NCI-H146 (cell line): ENCODE measurements at places on chromosomes 11 and 22.

- no peak for DNase-seq
Observed at GRCh38 chr11:4466871-4467442, 15.5 kb upstream of the OR52K1 start.

DNA sequence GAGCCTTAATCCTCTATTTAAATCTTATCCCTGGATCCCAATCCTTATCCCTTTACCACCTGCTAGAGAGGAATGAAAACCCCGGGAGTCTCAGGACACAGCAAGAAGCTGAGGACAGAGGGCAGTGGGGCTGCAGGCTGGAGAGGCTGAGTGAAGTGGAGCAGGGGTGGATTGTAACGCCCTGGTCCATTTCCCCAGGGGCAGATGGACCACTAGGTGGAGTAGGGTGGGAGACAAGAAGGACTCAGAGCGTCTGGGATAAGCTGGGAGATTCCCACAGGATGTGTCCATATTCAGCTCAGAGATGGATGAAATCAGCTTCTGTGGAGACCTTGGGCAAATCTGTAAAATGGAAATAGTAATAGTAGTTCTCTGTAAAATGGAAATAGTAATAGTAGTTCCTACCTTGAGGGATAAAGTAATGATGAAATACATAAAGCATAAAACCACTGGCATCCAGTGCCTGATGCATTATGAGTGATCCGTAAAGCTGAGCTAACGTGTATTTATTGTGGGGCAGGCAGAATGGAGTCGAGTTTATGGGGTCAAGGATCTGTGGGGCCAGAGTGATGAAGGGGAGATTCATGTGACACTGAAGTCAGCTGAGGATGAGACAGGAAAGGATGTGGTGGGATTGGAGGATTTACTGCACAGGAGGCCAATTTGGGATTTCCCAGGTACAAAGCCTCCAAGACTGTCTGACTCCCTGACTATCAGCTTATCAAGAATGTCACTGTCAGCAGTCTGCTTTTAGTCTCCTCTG is 1.9 kb upstream of the ROBO4 start:
- DNase-seq: no peak

DNA sequence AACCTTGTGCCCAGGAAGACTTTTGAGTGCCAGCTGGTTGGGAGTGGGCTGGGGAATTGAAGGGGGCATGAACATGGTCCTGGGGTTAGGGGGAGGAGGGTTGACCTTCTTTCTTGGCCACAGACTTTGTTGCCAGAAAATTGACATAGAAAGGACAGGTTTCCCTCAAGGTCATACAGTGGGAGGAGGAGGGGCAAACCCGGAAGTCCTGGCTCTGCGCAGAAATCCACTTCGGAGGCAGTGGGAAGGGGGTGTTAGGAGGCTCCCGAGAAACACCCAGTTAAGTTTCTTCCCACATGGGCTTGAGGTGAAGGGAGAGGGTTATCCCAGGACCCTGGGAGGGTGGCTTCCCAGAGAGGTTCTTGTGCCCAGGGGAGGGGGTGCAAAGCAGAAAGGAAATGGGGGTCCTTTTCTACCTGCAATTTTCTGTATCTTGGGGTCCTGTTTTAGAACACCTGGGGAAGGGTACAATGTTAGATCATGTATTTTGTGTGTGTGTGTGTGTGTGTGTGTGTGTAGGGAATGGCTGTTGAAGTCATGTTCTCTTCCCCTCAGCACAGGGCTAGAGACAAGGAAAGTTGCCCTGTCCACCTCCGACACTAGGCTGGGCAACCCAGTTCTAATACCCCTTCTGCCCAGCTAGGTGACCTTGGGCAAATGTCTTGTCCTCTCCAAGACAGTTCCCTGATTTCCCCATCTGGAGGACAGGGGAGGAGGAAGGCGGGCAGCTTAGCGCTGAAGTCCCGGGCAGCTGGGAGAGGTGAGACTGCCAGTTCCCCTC is 1.1 kb downstream of the PVALB start:
- no peak for DNase-seq

GRCh38 chr11:132681971-132682370 is 850.3 kb downstream of the OPCML start:
- no peak for DNase-seq

- no peak for DNase-seq
Observed at GRCh38 chr22:44229331-44229730, 48.6 kb downstream of the PARVG start.

DNA sequence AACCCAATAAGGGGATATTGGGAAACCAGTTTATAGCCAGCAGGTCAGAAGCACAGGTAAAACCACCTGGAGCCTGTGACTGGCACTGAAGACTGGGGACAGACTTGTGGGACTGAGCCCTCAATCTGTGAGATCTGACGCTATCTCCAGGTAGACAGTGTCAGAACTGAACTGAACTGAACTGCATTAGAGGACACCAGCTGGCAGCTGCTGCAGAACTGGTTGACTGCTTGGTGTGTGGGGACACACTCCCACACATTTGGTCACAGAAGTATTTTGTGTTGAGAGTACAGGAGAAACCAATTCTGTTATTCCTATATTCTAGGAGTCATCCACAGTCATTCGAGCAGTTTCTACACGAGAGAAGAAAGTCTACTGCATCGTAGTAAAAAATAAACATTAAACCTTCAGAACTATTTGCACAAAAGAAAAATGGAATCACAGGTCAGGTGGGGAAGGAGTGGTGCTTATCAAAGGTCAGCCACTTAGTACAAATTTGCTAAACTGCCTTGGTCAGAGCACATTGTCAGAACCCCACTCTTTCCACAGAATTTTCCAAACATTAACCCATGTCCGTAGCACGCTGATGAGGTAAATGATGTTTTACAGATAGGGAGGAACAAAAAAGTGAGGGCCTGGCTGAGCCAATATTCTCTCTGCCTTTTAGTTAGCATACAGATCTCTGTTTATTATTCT is 77.2 kb downstream of the SIK3 start:
- no peak for DNase-seq

- DNase-seq: no peak
Observed at GRCh38 chr11:69301455-69302401, 7.8 kb downstream of the MYEOV start.

GRCh38 chr11:93614173-93614722 is 47.2 kb upstream of the CEP295 start:
- no peak for DNase-seq

DNA sequence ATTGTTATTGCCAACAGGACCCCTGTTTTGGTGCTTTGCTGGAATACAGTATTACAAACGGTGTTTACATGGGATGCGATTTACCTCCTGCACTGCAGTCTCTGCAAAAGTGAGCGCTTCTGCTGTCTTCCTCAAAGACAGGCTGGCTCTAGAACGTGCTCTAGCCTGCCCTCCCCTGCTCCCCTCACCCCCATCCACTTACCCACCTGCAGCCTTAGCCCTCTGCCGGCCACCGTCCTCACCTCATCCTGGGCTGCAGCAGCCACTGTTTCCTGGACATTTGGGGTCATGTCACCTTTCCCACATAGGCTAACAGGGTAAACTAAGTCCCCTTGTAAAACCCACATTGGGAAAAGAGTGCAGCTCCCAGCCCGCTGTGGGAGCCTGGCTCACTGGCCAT is 9.6 kb upstream of the PANX2 start:
- no peak for DNase-seq

GRCh38 chr11:72157131-72157530 is 21.6 kb downstream of the FOLR3 start:
- DNase-seq: no peak
